ENCODE measurements at places on chromosomes 4 and X.

- DNase-seq, result no peak
Observed at GRCh38 chrX:135707880-135708279, 5.6 kb upstream of the CT45A1 start.

GRCh38 chr4:133377286-133377685 lies 228.2 kb downstream of the PCDH10 start:
- no peak for DNase-seq

DNA sequence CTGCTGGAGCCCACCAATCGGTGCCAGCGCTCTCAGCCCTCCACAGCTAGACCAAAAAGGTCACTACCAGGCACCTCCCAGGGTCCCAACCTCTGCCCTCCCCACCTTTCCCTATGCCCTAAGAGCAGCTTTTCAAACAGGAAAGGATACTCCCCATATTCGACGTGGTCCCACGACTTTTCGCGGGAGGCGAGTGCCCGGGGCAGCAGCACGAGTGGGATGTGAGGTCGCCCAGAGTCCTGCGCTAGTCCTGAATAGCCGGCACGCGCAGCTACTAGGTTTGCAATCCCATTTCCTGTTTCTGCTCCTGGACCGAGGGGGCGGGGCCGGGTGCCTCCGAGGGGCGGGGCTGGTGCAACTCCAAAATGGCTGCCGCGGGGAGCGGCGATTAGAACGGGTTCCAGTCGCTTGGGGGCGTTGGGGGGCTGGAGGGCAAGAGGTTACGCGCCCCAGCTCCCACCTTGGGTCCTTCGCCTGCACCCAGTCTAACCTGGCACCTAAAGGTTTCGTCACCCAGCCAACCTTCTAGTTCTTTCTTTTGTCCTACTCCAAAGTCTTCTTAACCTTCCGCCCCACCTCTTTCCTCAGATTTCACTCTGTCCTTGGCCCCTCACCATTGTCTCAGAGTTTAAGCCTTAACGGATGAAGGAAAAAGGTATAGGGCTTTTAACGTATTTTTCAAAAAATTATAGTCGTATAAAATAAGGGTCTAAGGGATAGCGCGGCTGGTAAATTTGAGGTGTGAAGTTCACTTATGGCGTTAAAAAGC lies 85.0 kb upstream of the TENT5D start:
- DNase-seq, result no peak

- no peak for DNase-seq
Observed at GRCh38 chr4:119300101-119300978, 21.6 kb downstream of the FABP2 start.

DNA sequence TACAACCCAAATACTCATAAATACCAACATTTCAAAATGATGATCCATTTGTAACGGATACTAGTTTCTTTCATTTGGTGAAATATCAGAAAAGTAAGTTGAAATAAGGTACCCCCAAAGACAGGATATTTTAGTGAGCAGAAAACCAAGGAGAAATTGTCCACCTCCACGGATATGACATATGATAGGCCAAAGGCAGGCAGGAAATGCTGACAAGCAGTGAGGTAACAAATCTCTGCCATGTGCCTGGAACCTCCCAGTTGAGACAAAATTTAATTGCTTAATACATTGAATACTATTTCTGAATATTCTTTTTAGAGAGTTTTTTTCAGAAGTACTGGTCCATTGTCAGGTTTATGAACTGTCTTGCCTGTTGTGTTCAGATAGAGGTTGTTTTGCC lies 118.8 kb downstream of the GATB start:
- DNase-seq, result no peak

DNA sequence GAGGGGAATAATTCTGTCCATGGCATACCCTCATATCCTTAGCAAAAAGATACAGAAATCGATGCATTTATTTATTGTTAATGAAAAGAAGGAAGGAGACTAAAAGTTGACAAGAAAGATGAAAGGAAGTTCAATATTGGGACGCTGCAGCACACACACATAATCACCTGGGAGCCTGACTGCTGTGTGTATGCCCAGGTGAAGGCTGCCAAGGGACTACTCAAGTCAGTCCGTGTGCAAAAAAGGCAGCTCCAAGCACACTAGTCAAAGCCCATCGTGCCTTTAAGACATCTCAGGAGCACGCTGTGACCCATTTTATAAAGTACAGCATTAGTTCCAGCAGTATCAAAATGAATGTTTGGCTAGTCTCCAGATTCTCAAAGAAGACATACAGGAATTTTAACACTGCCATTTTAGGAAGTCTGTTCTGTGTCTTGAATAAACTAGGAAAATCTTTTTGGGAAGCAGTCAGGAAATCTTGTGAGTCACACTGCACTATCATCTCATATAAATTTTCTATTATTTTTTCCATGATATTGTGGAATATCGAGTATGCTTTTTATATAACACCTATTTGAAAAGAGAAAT lies 363.9 kb downstream of the GASK1B start:
- DNase-seq, result no peak

DNA sequence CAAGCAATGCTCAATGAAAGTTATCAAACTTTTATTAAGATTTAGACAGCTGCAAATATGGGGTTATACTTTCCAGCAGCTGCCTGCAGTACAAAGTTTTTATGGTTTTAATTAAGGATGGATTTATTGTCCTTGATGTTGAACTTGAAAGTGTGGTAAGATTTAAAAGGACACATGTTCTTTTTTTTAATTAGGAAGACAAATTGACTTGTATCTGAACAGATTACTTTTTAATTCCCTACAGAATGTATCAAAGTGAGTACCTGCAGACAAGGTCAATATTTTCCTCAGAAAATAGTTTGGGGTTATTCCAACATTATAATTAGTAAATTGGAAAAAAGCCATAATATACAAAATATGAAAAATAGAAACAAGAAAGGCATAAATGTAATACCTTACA lies 218.2 kb upstream of the NEIL3 start:
- no peak for DNase-seq

DNA sequence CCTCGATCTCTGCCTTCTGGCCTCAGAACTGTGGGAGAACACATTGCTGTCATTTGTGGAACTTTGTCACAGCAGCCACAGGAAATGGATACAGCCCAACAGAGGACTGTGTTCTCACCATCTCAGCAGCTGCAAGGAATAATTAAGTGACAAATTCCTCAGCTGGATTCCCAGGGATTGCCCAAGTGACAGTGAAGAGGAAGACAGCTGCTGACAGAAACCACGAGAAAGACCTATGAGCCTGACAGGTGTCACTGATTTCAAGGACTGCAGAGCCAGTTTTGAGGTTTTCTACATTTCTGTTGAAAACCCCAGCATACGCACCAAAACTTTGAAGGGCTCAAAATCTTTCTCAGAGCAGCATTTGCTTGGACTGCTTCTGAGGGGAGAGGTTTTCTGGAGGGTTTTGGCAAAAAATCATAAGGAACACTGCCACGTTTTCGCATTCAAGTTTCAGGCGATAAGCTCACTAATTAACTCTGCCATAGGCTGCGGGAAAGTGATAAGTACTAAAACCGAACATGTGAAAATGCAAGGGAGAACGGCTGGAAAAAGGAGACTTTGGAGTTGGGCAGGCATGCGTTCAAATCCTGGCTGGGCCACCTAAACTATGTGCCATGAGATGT lies 88.8 kb downstream of the DRD5 start:
- DNase-seq, result no peak

DNA sequence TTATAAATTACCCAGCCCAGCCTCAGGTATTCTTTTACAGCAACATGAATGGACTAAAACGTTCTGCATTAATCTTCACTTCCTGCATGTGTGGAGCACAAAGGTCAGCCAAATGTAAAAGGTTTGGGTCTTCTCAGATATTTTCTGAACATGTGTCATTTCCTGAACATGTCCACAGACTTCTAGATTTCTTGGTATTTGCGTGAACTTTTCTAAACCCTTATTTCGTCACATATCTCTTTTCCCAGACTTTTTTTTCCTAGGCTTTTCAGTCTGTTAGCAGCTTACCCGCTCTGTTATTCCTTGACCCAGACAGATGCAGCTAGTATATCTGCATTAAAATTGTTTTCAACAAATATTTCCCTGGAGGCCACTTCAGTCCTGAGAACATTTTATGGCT lies 57.3 kb upstream of the USP51 start:
- no peak for DNase-seq

GRCh38 chrX:48800574-48801279 lies 1.1 kb upstream of the HDAC6 start:
- no peak for DNase-seq

DNA sequence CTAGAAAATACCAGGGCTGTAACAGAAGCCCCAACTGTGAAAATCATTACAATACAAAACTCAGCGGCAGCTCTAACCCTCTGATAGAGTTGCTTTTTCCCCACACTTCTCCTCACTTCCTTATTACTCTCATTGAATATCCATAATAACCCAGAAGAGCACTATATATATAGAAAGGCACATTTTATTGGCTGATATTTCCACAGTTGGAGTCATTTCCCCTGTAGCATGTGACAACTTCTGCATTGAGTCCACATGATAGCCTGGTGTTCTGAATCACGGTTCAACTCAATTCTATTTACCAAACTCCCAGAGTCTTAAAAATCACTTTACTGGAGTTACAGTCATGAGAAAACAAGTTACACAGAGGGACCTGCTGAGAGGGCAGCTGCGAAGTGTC lies 46.6 kb upstream of the NWD2 start:
- DNase-seq, result no peak

- DNase-seq, result no peak
Observed at GRCh38 chr4:168656946-168657473, 160.2 kb downstream of the PALLD start.

- no peak for DNase-seq
Observed at GRCh38 chrX:18149454-18149853, 71.2 kb downstream of the BEND2 start.

DNA sequence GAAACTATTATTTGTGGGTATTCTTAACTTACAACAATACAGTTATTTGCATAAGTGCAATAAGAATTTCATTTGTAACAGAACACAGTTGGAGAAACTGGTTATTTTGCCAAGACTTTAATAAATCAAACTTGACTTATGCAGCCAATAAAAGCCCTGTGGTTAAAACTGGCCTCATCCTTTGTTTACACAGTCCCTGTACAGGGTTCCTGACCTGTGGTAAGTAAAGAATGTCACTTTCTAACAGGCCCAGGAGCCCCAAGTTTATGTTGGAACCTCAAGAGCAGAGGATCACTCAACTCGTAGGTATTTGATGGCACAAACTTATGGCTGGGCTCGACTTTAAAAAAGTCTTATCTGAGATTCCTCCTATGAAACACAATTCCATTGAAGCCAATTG lies 88.6 kb upstream of the PTCHD1 start:
- no peak for DNase-seq

GRCh38 chr4:93671093-93671492 lies 157.5 kb upstream of the ATOH1 start:
- DNase-seq, result no peak

DNA sequence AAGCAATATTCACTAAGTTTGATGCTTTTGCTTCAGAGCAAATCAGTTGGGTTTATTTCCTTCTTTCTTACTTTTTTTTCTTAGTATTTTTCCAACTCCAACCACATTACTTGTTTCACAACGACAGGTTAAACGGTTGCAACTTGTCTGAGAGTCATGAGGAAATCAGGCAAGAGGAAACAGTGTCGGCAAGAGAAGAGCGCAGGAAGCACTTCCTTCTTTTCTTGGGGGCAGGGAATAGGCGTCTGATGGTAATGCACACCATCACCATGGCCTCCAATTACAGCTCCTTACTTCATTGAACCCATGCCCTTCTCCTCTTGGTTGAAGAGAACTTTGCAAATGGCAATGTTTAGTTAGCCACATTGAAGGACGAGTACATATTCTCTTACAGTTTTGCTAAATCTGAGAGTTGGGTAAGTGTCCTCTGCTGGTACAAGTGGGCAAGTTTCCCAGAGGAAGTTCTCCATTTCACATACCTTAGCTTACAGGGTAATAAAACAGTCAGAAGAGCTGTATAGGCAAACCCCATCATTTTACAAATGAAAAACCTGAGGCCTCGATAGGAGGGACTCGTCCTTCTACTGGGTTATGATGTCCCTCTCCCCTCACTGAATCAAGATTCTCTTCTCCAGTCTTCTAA lies 8.3 kb upstream of the CXCL8 start:
- no peak for DNase-seq

- DNase-seq, result no peak
Observed at GRCh38 chr4:108103099-108103862, 65.5 kb downstream of the LEF1 start.

- DNase-seq, result no peak
Observed at GRCh38 chr4:185920691-185921260, 108.8 kb upstream of the SORBS2 start.

DNA sequence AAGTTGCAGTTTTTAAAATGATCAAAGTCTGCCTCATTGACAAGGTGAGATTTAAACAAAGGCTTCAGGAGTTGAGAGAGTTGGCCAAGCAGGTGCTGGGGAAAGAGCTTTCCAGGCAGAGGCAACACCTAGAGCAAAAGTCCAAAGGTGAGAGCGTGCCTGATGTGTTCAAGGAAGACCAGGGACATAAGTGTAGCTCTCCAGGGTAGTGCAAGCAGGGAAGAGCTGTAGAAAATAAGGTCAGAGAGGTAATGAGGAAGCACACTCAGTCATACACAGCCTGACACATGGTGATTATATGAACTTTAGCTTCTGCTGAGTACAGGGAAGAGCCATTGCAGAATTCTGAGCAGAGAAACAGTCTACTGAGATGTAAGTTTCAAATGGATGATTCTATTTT lies 265.0 kb upstream of the NWD2 start:
- DNase-seq, result no peak

- DNase-seq, result no peak
Observed at GRCh38 chr4:78353921-78354320, 197.6 kb upstream of the ANXA3 start.

GRCh38 chr4:55822329-55822728 lies 2.7 kb downstream of the EXOC1L start:
- no peak for DNase-seq

DNA sequence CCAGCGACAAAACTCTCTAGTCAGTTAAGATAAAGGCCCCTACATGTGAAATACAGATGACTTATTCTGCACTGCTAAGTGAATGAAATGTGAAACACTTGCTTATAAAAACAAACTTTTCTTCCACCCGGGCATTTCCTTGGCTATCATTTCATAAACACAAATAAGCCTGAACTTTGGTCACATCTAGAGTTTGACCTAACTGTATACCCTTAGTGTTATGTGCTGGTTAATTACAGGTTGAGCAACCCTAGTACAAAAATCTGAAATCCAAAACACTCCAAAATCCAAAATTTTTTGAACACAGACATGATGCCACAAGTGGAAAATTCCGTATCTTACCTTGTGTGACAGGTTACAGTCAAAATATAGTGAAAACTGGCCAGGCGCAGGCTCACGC lies 45.9 kb downstream of the SAT1 start:
- DNase-seq, result no peak

GRCh38 chr4:140695483-140695882 lies 60.7 kb downstream of the TBC1D9 start:
- no peak for DNase-seq

DNA sequence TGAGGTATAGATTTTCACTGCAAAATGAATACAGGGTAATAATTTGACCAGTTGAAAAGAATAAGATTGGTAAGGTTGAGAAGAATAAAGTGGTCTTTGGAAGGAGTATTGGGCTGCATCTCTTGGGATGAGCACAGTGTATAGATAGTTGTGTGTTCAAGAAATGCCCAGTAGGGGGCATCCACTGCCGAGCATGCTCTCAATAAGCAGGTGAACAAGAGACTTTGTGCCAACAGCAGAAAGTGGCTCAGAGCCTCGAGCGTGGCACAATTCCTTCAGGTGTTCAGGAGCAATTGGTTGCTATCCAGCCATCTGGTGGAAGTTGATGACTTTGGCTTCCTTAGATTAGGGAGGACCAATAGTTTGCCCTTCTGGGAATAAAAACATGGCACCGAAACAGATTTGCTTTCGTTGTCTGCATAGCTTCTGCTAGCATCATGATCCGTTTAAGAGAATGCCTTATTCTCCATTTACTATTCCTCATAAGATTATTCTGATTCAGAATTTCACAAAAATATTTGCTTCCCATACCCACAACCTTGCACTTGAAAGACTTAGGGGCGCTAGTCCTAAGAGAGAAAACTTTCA lies 258.1 kb upstream of the NEIL3 start:
- no peak for DNase-seq

Measured in stimulated activated naive CD4-positive, alpha-beta T cell (primary cell).